ENCODE measurements at places on chromosomes 3 and 15.
A peak's percentile ranks its signal among the peaks of the same experiment; 100 is the strongest.

DNA sequence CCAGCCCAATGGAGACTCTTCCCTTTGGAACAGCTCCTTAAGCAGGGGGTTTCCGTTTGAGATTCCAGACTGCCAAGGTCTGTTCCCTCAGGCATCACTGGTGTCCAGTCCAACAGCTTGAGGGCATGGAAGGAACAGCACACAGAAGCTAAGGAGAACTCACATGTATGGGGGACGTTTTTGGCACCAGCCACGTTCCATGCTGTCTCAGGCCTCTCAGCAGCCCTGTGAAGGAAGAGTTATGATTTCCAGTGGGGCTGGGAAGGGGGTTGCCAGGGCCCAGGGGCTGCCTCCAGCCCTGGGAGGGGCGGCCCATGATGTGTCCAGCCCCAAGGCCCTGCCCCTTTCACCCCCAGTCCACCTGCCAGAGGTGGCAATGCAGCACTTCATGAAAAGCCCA, 7.5 kb upstream of the RHO start:
- no peak for DNase-seq

- DNase-seq = no peak
These were observed 89.8 kb upstream of the MEX3B start for GRCh38 chr15:82135638-82136037.

DNA sequence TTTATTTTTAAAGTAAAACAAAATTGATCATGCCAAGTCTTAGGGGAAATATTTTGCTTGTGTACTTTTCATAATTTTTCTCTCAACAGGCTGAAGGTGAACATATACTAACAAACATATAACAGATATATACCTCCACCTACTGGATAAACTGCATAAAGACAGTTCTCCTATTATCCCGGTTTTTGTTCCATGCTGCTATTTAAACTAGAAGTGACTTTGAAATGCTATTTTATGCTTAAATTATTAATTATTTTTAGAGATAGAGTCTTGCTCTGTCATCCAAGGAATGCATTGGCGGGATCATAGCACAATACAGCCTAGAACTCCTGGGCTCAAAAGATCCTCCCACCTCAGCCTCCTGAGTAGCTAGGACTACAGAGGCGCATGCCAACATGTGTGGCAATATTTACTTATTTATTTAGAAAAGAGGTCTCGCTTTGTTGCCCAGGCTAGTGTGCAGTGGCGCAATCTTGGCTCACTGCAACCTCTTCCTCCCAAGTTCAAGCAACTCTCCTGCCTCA, 49.8 kb downstream of the ST3GAL6 start:
- DNase-seq = peak; percentile 28

GRCh38 chr15:91521996-91522395, 331.5 kb upstream of the SLCO3A1 start:
- DNase-seq = no peak

- DNase-seq = no peak
These were observed 34.8 kb downstream of the UBE2E1 start for GRCh38 chr3:23840521-23840920.

GRCh38 chr15:63573533-63573932, 23.7 kb upstream of the FBXL22 start:
- no peak for DNase-seq

GRCh38 chr3:52250122-52250521, 4.6 kb downstream of the PPM1M start:
- no peak for DNase-seq

DNA sequence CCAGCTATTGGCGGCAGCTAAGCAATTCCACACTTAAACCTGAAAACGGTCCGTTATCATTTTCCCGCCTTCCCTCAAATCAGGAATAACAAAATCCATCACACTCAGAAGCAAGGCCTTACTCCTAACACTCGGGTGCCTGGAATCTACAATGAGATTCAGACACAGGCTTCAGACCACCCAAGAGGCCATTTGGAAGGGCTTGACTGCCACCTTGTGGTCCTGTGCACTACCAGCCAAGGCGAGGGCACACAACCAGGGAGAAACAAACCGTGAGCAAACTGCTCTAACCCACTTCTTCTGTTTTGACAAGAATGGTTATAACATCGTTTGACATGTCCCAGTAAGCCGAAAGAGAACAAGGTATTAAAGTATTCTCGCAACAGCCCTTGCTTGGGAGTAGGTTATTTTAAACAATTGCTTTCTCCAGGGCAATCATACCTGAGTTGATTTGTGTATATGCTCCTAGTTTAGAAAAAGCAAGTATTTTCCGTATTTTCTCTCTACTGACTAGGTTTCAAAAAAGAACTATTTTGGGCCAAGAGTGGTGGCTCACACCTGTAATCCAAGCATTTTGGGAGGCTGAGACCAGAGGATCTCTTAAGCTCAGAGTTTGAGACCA, 40.1 kb upstream of the TAFA4 start:
- peak; percentile 39 for DNase-seq

DNA sequence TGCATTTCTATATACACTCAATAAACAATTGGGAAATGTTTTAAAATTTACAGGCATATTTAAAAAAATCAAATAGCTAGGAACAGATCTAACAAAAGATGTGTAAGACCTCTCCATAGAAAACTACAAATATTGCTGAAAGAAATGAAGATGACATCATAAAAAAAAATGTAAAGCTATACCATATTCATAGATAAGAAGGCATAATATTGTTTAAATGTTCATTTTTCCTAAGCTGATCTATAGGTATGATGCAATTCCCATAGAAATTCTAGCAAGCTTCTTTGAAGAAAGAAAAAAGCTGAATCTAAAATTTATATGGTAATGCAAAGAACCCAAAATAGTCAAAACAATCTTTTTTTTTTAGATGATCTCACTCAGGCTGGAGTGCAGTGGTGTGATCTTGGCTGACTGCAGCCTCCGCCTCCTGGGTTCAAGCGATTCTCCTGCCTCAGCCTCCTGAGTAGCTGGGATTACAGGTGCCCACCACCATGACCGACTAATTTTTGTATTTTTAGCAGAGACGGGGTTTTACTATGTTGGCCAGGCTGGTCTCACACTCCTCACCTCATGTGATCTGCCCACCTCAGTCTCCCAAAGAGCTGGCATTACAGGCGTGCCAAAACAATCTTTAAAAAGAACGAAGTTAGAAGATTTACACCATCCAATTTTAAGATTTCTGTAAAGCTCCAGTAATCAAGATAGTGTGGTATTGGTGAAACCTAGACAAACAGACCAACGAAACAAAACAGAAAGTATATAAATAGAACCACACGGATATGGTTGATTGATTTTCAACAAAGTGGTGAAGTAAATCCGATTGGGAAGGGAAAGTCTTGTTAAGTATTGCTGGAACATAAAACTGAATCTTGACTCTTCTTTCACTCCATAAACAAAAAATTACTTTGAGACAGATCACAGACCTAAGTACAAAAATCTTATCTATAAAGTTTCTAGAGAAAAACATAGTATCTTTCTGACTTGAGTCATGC, 6.3 kb upstream of the BHLHE40 start:
- no peak for DNase-seq

DNA sequence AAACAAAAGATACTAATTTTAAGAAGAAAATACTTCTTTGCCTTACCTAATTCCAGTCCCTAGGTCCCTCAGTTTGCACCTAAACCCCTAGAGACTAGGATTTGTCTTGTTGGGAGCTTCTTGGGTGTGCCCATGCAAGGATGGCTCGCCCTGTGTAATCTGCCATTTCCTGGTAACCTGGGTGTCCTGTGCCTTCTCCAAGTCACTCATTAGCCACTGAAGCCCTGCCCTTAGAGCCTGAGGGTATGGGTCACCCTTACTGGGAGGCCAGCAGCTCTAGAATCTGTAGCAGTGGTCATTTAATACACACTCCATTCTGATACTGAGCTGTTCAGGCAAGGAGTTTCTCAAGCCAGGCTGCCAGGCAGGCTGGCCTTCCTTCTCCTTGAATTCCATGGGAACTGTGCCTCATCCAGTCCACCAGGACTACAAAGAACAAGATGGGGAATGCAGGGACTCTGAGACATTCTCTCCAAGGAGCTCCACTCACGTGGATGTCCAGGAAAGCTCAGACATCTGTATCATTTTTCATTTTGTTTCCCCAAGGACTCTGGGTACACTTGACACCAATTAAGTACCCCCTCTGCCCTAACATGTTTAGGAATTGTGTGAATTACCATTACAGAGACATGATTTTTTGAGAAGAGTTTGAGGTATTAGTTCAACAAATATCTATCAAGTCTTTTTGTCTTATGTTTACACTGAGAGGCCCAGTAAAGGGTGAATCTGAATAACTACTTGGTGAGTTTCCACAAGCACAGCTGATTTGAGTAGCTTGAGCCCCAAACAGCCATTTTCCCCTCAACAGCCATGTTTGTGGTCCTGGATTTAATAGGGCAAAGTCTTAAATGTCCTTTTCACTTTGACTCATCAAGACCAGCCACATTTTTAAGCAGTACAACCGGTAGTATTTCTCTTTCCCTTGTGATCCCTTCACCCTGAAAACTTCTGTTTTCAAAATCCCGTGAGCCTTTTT, 52.6 kb downstream of the ARNT2 start:
- DNase-seq = no peak

DNA sequence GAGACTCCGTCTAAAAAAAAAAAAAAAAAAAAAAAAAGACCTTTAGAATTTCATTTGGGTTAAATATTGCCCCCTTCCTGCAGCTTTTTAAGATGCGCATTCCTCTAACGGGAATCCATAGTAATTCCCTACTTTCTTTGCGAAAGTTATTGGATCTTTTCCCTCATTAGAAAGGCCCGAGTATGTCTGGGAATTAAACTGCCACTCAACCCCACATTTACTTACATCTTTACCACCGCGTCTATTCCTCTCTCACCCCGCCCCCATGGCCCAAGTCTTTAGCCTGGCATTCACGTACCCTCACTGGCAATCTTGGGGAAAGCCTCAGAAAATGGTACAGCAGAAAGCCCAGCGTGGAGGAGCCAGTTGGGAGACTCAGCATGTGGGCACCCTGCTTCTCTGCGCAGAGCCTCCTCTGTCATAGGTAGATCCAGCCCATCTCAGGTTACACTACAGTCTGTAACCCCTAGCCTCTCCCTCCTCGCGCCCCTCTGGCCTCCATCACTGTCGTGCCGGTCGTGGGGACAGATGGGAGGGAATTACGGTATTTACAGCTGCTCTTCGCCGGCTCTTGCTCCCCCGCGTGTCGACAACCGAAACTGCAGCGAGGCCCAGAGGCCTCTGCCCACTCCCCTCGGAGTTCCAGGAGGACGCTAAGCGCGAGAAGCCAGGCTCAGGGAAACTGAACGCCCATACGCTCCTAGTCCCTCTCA, 6.4 kb upstream of the ANKDD1A start:
- peak; percentile 43 for DNase-seq

GRCh38 chr15:81097890-81098280, 36.2 kb upstream of the CFAP161 start:
- no peak for DNase-seq

GRCh38 chr3:95215437-95215957, 1152.6 kb downstream of the NSUN3 start:
- DNase-seq = no peak

- no peak for DNase-seq
These were observed 35.7 kb downstream of the P3H2 start for GRCh38 chr3:190084983-190085382.

GRCh38 chr3:186965141-186965879, 35.0 kb downstream of the ST6GAL1 start:
- no peak for DNase-seq

- no peak for DNase-seq
These were observed 124.3 kb downstream of the FBLN2 start for GRCh38 chr3:13673207-13673606.

- peak; percentile 38 for DNase-seq
These were observed 106.6 kb upstream of the TMC3 start for GRCh38 chr15:81480645-81481053.

GRCh38 chr3:52032702-52033408, 23.5 kb downstream of the DUSP7 start:
- no peak for DNase-seq

DNA sequence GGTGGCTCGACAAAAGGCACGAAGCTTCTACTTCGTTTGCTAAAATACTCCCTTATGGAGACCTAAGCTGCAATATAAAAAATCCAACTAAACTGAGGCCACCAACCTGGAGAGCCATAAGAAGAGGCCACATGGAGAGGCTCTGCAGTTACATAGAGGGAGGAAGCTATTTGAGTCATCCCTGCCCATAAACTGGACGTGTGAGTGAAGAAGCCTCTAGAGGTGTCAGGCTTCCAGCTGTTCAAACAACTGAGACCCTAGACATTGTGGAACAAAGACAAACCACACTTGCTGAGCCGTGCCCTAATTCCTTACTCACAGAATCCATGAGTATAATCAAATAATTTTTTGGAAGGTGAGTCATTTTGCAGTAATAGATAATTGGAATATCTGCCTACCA, 50.2 kb upstream of the GMNC start:
- DNase-seq = no peak

Measured in fibroblast of the conjunctiva (primary cell).